ENCODE measurements at places on chromosomes 3 and 15.

GRCh38 chr15:47685141-47685870, 32.0 kb upstream of the SEMA6D start:
- DNase-seq: no peak

DNA sequence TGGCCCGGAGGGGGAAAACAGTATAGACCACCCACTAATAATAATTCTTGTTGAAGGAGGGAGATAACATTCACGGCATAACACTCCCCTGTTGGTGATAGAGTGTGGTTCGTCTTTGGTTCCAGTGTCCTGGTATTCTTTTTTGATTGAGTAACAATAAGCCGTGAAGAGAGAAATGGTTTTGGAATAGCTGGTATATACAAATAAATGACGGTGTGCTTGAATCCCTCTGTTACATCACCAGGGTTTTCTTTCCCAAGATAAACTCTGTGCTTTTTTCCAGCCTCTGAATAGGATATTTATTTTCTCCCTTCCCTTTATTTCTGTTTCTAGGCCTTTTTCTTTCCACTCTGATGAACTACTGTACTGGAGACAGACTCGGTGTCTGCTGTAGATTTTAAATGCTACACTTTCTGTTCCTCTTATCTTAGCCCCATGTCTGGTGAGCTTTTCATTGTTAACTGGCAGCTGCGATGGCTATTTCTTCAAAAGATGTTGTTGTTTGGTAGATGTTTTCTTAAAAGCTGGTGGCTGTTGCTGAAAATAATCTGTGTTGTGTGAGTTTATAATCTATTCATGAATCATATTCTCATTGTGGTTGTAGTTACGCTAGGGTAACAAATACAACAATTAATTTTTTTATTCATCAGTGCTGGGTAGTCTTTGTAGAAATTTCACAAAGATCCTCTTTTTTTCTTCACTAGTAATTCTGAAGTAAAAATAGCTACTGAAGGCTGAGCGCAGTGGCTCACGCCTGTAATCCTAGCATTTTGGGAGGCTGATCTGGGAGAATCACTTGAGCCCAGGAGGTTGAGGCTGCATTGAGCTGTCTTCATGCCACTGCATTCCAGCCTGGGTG, 15.5 kb upstream of the SCAANT1 start:
- no peak for DNase-seq

DNA sequence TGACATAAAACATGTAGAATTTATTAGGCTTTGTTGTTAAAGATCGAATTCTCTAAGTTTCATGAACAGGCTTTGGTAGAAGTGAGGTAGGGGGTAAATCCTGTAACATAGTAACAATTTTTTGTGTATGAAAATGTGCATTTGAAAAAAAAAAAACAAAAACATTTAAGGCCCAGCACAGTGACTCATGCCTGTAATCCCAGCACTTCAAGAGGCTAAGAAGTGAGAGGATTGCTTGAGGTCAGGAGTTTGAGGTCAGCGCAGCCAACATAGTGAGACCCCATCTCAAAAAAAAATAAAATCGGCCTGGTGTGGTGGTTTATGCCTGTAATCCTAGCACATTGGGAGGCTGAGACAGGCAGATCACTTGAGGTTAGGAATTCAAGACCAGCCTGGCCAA, 26.8 kb upstream of the PPP4R2 start:
- DNase-seq: no peak

- DNase-seq: no peak
Measured at GRCh38 chr3:161890147-161890625, 393.6 kb downstream of the OTOL1 start.

- no peak for DNase-seq
Measured at GRCh38 chr3:24310887-24311286, 183.8 kb downstream of the THRB start.

- DNase-seq: no peak
Measured at GRCh38 chr3:169575381-169575780, 88.1 kb downstream of the MECOM start.

DNA sequence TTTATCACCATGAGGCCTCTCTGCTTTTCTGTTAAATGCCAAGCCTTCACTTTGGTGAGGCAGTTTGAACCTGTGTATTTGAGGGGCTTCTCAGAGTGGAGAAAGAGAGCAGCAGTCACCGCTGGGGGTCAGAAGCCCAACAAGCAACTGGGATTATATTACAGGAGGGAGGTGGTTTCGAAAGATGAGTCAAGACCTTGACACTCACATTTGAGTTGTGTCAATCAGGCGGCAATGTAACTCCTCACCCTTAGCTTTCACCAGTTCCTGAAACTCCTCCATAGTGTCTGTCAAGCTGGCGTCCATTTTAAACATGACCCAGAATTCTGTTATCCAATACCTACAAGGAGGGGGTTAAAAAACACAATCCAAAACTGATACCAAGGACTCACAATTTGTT, 46.5 kb downstream of the RASGRP1 start:
- no peak for DNase-seq

- no peak for DNase-seq
Measured at GRCh38 chr3:141949972-141950371, 73.5 kb downstream of the ATP1B3 start.

DNA sequence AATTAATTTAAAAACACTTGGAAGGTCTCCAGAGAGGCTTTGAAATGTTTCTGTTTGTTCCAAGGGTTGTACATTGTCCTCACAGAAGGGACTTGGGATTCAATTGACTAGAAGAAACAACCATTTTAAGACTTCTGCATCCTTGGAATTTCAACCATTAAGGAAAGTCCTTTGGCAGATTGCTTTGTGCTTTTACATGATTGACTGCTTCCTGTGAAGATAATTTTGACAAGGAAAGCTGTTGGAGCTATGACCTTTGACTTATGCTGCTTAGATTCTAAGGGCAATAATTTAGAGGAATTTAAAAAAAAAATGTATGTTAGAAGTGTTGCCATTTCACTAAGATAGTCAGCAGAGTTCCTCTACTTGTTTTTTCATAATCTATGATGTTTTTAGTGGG, 483.9 kb upstream of the TBL1XR1 start:
- no peak for DNase-seq

DNA sequence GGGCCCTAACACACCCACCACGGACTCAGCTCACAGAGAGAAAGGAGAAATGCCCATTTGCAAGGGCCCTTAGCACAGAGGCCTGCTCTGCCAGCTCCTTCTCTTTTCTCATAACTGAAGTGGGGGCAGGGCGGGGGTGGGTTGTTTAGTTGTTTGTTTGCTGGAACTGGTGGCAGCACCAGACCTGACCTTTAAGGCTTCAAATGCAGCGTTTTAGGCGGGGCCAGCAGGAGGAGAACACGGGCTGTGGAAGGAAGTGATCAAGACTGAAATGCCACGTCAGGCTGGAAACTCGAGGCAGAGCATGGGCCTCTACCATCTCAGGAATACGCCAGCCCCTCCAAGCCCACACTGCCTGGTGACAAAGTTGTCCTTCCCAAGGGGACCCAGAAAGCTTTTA, 9.3 kb downstream of the CACNA2D2 start:
- DNase-seq: no peak

GRCh38 chr3:170488802-170489201, 70.1 kb downstream of the CLDN11 start:
- no peak for DNase-seq

DNA sequence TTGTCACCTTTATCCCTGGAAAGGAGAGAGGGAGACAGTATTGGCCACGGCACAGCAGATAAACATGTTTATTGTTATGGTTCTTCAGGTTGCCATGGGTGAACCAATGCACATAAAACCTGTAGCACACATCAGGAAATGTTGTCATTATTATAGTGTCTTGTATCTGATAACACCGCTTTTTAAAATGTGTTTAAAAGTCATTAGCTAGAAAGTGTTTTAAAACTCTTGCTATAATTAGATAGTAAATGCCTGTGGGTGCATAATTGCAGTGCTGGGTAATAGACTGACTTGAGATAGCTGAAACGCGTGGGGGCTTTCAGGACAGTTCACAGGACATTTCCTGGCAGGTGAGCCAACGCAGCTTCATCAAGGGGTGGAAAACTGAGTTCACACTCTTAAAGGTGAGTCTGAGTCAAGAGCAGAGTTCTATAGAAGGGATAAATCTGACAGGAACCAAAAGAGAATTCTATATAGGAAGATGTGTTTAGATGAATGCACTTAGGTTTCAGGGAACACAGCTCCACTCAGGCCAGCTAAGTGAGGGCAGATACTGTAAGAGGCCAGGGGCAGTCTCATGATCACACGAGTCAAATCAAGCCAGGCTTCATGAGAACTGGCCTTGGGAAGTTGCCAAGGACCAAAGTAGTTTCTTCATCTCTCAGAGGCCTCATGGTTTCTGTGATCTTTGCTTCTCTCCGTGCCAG, 35.6 kb upstream of the PPP4R2 start:
- DNase-seq: no peak

DNA sequence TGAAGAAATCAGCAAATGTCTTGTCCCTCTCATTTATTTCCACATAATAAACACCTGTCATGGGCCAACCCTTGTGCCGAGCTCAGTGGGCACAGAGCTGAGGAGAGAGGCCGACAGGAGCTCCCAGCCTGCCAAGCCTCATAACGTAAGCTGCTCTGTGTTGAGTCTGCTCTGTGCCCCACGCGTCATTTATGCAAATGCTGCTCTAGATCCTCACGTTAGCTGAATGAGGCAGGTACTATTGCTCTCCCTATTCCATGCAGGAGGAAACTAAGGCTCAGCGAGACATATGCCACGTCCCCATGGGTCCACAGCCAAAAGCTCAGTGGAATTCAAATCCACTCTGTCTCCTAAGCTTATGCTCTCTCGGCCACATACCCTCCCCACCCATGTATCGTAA, 41.5 kb downstream of the EFCAB12 start:
- no peak for DNase-seq

- DNase-seq: no peak
Measured at GRCh38 chr15:68582864-68583263, 4.1 kb downstream of the CORO2B start.

- no peak for DNase-seq
Measured at GRCh38 chr3:29267226-29267625, 13.6 kb upstream of the RBMS3 start.

- DNase-seq: no peak
Measured at GRCh38 chr15:83643201-83643600, 10.7 kb upstream of the ADAMTSL3 start.

DNA sequence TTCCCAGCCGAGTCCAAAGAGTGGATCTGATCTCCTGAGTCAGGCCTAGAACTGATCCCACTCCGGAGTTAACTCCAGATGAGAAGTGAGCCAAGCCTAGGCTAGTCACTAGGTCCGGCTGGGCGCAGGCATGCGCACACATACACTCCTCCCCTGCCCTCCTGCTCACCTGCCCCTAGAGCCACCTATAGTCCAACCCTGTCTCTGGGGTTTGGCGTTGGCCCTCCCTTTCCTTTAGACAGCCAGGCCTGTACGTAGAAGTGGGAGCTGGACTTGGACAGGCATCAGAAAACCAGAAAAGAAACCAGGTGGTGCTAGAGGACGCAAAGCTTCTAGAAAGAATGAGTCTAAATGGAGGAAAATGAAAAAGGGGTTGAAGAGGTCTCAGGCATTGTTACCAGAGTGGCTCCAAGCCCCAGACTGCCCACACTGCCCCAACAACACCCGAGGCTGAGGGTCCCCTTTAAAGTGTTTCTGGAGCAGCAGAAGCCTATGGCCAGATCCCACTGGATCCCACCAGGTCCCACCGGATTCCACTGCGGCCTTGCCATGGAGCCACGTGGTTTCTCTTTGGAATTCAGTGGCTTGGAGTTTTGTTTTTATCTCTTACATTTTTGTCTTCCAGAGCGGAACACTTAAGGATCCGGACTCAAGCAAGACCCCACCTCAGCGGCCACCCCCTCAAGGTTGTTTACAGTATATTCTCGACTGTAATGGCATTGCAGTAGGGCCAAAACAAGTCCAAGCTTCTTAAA, 24.2 kb upstream of the TIMP4 start:
- no peak for DNase-seq

DNA sequence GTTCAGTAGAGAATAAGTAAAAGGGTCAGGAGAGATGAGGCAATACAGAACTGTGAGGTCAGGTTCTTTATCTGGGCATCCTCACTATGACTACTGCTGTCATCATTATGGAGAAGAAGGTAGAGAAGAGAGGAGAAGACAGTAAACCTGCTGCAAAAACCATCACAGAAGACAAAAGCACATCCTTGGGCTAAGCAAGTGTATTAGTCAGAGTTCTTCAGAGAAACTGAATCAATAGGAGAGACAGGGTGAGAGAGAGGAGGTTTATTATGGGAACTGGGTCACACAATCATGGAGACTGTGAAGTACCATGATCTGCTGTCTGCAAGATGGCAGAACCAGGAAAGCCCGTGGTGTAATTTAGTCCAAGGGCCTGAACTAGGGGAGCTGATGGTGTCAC, 9.5 kb upstream of the ABHD17C start:
- no peak for DNase-seq

GRCh38 chr15:49460411-49460941, 37.4 kb downstream of the FGF7 start:
- DNase-seq: no peak

DNA sequence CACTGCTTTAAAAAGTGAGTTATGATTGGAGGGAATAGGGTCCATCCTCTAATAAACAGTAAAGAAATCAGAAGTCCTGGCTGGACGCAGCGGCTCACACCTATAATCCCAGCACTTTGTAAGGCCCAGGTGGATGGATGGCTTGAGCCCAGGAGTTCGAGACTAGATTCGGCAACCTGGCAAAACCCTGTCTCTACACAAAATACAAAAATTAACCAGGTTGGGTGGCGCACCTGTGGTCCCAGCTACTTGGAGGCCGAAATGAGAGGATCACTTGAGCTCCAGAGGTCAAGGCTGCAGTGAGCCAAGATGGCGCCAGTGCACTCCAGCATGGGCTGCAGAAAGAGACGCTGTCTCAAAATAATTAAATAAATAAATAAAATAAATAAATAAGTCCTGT, 171.2 kb downstream of the POTEB3 start:
- DNase-seq: no peak

GRCh38 chr3:193499136-193499770, 55.4 kb downstream of the ATP13A4 start:
- no peak for DNase-seq

- DNase-seq: no peak
Measured at GRCh38 chr3:10911350-10912002, 81.1 kb upstream of the SLC6A1 start.

DNA sequence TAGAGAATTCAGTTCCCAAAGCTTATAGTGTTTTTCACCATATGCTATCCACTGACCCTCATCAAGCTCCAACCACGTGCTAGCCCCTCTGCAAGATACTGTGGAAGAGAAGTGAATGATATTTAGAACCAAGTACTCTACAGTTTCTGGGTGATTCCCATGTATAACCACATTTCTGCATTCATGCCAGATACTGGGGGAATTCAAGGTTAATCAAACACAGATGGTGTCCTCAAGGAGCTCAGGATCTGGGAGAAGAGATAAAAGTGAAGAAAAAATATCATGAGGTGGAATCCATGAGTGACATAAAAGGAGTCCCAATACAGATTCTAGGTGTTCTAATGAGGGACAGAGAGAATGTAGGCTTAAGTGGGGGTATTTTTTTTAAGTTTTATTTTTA, 195.8 kb downstream of the FHIT start:
- DNase-seq: no peak

DNA sequence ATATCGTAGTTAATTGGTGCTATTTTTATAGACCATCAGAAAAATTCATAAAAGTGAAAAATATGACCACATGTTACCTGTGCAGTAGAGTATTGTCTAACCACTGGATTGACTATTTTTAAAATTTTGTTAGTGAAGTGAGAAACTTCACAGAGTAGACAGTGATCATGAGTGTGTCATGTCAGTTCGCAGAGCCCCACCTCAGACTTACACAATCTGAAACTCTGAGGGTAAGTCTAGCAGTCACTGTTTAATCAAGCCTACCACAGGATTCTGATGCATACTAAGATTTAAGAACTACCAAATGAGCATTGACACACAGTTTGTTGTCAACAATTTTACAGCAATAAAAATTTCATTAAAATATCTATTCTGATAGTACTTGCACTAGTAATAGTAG, 552.9 kb upstream of the SUCLG2 start:
- DNase-seq: no peak

GRCh38 chr3:180175572-180175971, 138.8 kb upstream of the PEX5L start:
- DNase-seq: no peak
